T-helper 1 cell (primary cell): ENCODE measurements at places on chromosomes 5 and 9.

- no peak for DNase-seq
These were observed 23.1 kb downstream of the MLLT3 start for GRCh38 chr9:20599195-20599594.

- DNase-seq, result no peak
These were observed 38.5 kb downstream of the CERT1 start for GRCh38 chr5:75472973-75473372.

DNA sequence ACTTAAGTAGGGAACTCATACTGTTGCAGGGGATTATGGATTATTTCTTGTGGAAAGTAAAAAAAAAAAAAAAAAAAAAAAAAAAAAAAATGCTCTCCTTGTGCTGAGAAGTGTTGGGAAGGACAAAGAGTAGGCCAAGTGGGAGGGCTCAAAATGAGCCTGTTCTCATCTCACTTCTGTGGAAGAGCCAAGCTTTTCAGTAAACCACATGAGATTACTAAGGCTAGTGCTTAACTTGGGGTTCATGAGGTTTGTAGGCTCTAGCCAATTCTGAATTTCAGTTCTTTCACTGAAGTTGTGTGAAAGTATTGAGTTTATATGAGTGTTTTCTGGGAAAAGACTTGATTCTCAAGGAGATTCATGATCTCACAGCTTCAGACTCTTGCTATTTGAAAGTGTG is 23.0 kb upstream of the CEP78 start:
- DNase-seq, result no peak

GRCh38 chr9:80359941-80360881 is 788.4 kb downstream of the TLE4 start:
- DNase-seq, result no peak

DNA sequence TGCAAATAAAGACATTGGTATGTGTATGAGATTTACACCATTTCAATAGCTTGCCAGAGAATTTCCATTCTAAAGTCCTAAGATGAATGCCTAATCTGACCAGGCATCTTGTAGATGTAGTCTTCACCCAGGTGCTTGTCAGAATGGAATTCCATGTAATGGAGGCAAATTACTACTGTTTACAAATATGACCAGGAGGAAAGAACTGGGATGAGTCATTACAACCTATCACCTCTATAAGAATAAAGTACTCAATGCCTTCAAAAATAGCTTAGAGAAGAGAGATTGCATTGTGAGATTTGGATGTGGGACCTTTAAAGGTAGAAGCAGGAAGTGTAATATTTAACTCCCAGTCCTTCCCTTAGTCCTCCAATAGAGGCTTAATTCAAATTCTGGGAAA is 507.0 kb upstream of the PTGER4 start:
- DNase-seq, result no peak

GRCh38 chr5:74400067-74400466 is 240.5 kb downstream of the ENC1 start:
- DNase-seq, result no peak

DNA sequence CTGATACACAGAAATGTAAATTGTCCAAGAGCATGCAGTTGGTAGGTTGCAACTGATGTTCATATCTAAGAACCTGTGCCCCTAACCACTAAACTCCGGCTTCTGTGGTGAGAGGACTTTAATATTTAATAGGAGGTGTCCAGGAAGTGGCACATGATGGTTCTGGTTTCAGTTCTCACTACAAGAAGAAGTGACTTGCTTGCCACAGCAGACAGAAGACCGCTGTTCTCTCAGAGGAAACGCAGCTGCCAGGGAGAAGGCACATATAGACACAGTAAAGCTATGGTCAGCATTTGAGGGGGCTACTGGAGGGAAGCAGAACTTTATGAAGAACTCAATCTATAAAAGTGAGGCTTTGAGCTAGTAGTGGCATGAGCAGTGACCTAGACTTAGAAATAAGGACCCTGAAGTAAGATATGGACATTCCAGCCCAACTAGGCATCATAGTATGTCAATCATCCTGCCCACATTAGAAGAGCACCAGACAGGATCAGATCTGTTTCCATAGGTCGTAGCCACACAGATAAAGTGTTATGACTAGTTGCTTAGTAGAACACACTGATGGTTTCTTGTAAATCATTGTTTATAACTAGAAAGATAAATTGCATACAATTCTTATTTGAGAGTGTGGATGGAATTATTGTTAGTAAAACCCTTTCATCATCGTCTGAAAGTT is 36.4 kb upstream of the DAB2 start:
- no peak for DNase-seq

- DNase-seq, result no peak
These were observed 201.8 kb downstream of the FOXD4L6 start for GRCh38 chr9:40926404-40927259.

- no peak for DNase-seq
These were observed 168.8 kb downstream of the RAPGEF6 start for GRCh38 chr5:131466171-131466766.

DNA sequence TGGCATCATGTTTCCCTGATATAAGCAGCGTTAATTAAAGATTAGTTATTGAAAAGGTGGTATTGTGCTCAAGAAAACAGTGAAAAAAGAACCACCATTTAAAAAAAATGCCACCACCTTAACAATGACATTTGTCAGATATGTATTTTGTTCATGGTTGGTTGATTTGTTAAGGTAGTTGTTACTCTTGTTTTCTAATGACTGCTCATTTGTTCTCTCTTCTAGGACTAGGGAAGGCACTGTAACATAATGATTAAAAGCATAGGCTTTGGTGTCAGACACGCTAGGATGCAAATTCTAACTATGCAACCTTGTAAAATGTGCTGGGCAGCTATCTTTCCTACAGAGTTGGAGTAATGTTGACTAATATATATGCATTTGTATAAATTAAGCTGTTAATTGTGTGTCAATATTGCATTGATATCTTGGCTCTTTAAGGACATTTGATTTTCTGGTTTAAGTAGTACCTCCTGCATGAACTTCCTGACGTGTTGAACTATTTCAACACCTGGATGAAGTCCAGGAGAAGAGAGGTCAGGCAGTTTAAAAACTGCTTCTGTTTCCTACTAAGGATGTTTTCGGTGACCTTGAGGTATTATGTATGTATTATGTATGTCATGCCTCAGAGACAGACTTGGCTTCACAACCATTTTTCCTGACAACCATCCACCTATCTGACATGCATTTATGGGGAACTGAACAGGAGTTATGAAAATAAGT is 77.8 kb downstream of the MUSK start:
- no peak for DNase-seq

DNA sequence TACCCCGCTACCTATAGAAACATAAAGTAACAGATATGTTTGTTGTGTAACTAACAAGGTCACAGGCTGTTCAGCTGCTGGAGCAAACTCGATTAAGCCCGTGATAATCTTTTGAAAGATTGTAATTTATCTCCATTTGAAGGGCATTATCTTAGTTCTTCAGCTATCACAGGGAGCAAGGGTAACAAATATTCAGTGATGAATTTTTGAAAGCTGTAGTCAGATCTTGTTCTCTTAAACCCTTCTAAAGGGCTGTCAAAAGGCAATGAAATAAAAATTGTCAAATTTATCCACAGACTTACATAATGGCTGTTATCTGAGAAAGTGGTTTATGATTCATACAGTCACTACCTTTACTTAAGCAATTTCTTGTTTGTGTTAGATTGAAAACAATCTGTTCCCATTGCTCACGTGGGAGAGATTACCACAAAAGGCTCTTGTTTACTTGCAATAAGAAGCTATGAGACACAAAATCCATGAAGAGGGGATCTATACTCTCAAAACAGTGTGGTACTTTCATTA is 78.3 kb upstream of the ZNF608 start:
- DNase-seq, result no peak
